Bronchial epithelial cell (primary cell): ENCODE measurements at places on chromosomes 1 and 21. TPM values are rescaled to one million over a fixed set of nuclear protein-coding genes. Genes with fewer than 3 reads are reported as not detected.

- no peak for DNase-seq
Observed at GRCh38 chr1:163928651-163929050, 606.9 kb downstream of the NUF2 start.

The ACKR1 gene
- total RNA-seq: not detected in 2 replicates

DNA sequence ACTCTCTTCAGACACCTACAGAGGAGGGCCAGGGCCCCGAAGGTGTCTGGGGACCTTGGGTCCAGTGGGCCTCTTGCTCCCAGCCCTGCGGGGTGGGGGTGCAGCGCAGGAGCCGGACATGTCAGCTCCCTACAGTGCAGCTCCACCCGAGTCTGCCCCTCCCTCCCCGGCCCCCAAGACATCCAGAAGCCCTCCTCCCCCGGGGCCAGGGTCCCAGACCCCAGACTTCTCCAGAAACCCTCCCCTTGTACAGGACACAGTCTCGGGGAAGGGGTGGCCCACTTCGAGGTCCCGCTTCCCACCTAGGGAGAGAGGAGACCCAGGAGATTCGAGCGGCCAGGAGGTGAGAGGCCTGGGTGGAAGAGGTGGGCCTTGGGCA lies 3.7 kb downstream of the ADAMTSL4 start:
- no peak for DNase-seq

GRCh38 chr1:45018599-45019230 lies 6.7 kb downstream of the UROD start:
- DNase-seq: peak; percentile 62

- no peak for DNase-seq
Observed at GRCh38 chr1:11472741-11473140, 6.2 kb upstream of the DISP3 start.

GRCh38 chr1:243397613-243398321 lies 141.9 kb downstream of the SDCCAG8 start:
- no peak for DNase-seq

- DNase-seq: no peak
Observed at GRCh38 chr1:209534496-209535250, 48.8 kb upstream of the CAMK1G start.

- DNase-seq: no peak
Observed at GRCh38 chr1:200491103-200491502, 81.3 kb upstream of the ZNF281 start.

GRCh38 chr21:32468681-32469111 lies 56.2 kb downstream of the EVA1C start:
- DNase-seq: no peak

The TMOD4 gene
- total RNA-seq: not detected in 2 replicates

GRCh38 chr1:26418865-26419349 lies 8.3 kb downstream of the LIN28A start:
- no peak for DNase-seq

GRCh38 chr1:206492589-206492988 lies 14.7 kb upstream of the RASSF5 start:
- no peak for DNase-seq

GRCh38 chr1:8503842-8504241 lies 185.9 kb downstream of the SLC45A1 start:
- DNase-seq: no peak

- no peak for DNase-seq
Observed at GRCh38 chr1:54255026-54255702, 55.2 kb downstream of the MRPL37 start.

The PLA2G2D gene
- total RNA-seq: not detected in 2 replicates

- DNase-seq: peak; percentile 80
Observed at GRCh38 chr1:112904831-112905261, 51.1 kb downstream of the SLC16A1 start.

The ANGPTL3 gene
- not detected in 2 replicates for total RNA-seq

GRCh38 chr1:2368053-2368744 lies 23.2 kb downstream of the MORN1 start:
- DNase-seq: no peak

- no peak for DNase-seq
Observed at GRCh38 chr1:118275472-118276115, 90.6 kb upstream of the SPAG17 start.

GRCh38 chr1:75257424-75257823 lies 123.2 kb downstream of the LHX8 start:
- DNase-seq: no peak

- no peak for DNase-seq
Observed at GRCh38 chr21:45178070-45178608, 103.8 kb downstream of the ADARB1 start.

GRCh38 chr1:150976401-150976821 lies 1.8 kb upstream of the CERS2 start:
- no peak for DNase-seq

The LCE1F gene
- total RNA-seq: not detected in 2 replicates

The TRIM17 gene
- 1.6 and 2.4 TPM in 2 replicates for total RNA-seq

The FDPS gene
- 103 and 167 TPM in 2 replicates for total RNA-seq

GRCh38 chr1:41726899-41727748 lies 191.6 kb downstream of the HIVEP3 start:
- no peak for DNase-seq

DNA sequence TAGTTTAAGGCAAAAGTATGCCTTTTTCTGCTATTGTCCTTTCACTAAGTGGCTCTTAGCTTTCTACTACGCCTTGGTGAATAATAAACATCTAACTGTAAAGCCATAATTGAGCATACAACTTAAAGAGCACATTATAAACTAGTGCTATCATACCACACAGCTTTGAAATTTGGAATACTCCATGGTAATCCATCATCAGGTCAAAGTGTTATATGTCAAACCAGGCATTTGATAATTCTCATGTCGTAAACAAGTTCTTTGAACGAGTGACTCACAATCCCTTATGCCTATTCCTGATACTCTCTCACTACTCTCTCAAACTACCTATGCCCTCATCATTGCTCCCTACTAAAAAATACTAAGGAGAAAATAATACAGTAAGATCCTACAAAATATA lies 60.3 kb upstream of the FMN2 start:
- DNase-seq: no peak

The GFI1 gene
- total RNA-seq: under 0.01 TPM in 2 replicates

- no peak for DNase-seq
Observed at GRCh38 chr1:226728448-226728847, 10.6 kb downstream of the ITPKB start.

The KRTAP8-1 gene
- total RNA-seq: not detected in 2 replicates

DNA sequence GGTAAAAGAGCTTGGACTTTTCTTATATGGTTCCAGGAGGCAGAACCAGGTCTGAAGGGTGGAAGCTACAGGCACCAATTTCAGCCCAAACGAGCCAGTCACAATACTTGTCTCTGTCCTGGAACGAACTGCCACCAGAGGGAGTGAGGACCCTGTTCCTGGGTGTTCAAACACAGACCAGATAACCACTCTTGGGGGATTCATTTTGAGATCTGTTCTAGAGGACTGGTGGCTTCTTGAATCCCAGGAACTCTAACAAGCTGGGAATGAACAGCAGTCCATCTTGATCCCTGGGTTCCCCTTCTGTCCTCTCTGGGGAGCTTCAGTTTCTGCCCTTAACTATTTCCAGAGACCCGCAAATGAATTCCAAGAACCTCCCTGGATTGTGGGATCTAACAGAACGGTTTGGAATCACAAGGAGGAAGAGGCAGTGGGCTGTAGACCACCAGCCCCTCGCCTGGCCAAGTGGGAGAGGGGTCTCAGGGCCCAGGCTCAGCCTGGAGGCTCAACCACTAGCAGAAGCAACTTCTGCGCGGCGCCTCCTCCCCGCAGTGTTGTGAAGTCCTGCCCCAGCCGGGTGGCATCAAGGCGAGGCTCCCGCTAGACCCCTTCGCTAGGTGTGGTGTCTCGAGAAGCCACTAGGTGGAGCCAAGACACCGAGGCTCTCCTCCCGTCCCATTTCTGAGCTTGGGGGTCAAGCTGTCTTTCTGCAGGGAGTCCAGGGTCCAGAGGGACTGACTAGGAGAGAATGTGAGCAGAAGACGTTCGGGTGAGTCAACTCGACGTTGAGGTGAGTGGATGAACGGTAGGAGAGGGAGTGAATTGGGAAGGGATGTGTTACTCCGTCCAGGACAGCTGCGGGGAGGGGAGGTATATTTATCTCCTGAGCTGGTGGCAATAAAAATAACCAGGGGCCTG lies 12.1 kb upstream of the NES start:
- DNase-seq: peak; percentile 80

GRCh38 chr21:41112740-41113692 lies 54.9 kb upstream of the BACE2 start:
- peak; percentile 56 for DNase-seq

The HFM1 gene
- not detected in 2 replicates for total RNA-seq

GRCh38 chr1:227779021-227779441 lies 36.4 kb upstream of the PRSS38 start:
- no peak for DNase-seq

The RHD gene
- not detected in 2 replicates for total RNA-seq

- no peak for DNase-seq
Observed at GRCh38 chr21:44582055-44582454, 1.7 kb upstream of the KRTAP10-5 start.

DNA sequence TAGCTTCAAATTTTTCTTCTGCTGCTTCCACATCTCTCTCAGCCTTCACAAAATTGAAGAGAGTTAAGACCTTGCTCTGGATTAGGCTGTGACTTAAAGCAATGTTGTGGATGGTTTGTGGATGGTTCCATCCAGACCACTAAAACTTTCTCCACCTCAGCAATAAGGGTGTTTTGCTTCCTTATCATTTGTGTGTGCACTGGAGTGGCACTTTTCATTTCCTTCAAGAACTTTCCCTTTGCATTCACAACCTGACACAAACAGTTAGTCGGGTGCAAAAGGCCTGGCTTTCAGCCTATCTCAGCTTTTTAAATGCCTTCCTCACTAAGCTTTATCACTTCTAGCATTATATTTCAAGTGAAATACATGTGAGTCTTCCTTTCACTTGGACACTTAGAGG lies 30.3 kb downstream of the DENND1B start:
- DNase-seq: no peak

The PATJ gene
- total RNA-seq: 46.6 and 71.8 TPM in 2 replicates

DNA sequence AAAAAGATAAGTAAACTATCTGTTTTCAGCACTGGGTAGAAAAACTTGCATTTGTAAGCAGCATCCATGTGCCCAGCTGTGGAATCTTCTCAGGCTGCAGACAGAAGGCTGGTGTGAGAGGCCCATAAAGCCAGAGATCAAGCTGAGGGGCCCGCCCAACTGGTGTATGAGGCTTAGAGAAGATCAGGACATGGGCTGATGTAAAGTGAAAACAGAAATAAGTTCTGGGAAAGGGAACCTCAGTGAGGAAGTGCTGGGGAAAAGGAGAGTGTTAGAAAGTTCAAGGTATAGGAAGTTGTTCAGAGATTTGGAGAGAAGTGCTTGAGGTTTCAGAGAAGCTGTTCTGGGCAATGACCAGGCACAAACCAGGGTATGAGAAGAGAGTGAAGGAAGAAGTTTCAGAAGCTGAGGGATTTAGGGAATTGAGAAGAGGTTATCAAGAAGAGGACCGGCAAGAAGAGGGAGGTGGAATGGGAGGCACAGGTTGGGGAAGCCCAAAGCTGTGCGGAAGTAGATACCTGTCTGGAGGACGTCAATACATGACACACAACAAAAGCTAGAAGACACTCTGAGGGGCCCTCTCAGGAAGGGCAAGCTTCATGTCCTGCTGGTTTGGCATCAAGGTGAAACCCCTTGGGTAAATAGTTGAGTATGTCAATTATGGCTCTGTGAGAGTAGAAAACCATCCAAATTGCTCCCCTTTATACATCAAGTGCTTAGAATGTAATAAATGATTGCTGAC lies 2.7 kb upstream of the CD5L start:
- no peak for DNase-seq

GRCh38 chr1:232193451-232193783 lies 436.5 kb downstream of the SIPA1L2 start:
- no peak for DNase-seq

The PGLYRP3 gene
- total RNA-seq: 0.53 and 4.6 TPM in 2 replicates

The RGS4 gene
- total RNA-seq: under 0.01 TPM in 1 of 2 replicates, not detected in the other

DNA sequence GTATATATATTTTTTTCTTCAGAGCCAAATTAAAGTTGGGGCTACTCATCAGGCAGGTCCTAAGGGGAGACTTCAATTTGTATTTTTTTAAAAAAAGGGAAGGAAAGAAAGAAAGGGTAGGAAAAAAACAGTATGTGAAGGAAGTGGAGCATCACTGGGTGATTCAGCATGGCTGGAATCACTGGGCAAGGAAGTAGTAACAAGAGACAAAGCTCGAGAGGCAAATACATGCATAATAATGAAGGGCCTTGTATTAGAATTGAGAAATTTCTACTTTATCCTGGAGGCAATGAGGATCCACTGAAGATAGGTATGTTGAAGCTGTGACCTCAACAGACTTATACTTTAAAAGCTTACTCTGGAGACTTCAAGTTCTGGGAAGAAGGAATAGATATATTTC lies 184.4 kb downstream of the COQ8A start:
- DNase-seq: peak; percentile 7

GRCh38 chr21:14598065-14598464 lies 52.0 kb upstream of the SAMSN1 start:
- no peak for DNase-seq

DNA sequence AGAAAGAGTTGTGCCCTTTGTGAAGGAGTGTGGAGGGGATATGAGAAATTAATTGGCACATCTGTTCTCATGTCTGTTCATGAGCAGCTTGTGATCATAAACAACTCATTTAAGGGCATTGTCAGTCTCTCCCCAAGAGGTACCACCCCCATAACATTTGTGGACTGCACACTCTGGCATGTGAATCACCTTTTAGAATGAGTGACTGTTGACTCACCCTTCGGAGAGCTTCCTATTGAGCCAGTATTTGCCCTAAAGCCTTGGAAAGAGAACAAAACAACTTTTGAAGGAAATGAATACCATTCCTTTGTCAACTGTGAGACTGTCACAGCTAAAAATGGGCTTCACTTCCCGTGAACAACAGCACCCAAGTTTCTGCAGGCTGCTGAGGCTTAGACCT lies 27.5 kb upstream of the MYSM1 start:
- DNase-seq: peak; percentile 99

DNA sequence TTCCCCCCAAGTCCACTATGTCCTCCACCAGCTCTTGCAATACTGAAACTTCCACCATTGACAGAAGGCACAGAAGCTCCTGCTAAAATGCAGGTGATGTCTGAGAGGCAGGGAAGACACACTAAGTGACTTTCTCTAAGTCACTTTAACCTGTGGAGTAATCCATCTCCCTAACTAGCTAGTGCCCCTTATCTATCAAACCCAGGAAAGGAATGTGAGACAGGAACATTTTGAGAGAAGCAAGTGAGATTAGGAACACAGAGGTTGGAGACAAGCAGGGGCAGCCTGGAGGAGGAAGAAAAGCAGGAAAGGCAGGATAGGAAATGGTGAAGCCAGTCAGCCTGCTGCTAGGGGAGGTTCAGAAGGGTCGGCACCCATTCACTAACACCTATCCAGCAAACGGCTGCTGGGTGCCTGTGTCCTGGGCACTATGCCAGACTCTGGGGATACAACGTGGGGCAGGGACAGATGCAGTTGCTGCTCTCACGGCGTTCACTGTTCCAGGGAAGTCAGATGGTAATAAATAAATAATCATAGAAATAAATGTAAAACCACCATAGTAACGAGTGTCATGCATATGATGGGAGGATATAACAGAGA lies 7.0 kb downstream of the GPA33 start:
- DNase-seq: no peak
